ENCODE measurements at places on chromosomes 1 and 21. TPM values are rescaled to one million over a fixed set of nuclear protein-coding genes. Genes with fewer than 3 reads are reported as not detected.

Gene PIGR
- 1.6 TPM for polyA plus RNA-seq

GRCh38 chr1:50978144-50978851 is 8.3 kb downstream of the CDKN2C start:
- no peak for DNase-seq

Gene TNFAIP8L2
- 1.2 TPM for polyA plus RNA-seq

Gene RGS8
- polyA plus RNA-seq = 0.04 TPM

DNA sequence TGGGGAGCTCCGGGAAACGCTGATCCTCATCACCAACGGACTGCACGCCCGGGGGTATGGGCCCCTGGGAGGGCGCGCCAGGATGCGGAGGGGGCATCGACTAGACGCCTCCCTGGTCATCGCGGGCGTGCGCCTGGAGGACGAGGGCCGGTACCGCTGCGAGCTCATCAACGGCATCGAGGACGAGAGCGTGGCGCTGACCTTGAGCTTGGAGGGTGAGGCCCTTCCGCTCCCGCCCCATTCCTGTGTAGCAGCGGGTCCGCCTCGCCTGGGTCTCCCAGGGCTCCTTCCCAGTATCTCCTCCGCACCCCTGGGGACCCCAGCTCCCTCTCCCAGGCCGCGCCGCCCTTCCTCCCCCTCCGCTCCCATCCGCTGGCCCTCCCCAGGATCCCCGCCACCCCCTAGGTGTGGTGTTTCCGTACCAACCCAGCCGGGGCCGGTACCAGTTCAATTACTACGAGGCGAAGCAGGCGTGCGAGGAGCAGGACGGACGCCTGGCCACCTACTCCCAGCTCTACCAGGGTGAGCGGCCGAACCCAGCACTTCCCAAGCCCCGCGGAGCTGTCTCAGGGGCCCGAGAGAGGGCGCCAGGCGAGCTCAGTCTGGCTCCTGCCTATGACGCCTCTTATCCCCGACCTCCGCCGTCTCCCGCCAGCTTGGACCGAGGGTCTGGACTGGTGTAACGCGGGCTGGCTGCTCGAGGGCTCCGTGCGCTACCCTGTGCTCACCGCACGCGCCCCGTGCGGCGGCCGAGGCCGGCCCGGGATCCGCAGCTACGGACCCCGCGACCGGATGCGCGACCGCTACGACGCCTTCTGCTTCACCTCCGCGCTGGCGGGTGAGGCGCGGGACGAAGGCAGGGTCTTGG is 5.0 kb downstream of the HAPLN2 start:
- no peak for DNase-seq

GRCh38 chr1:28374297-28374696 is 4.8 kb downstream of the PHACTR4 start:
- DNase-seq = no peak

DNA sequence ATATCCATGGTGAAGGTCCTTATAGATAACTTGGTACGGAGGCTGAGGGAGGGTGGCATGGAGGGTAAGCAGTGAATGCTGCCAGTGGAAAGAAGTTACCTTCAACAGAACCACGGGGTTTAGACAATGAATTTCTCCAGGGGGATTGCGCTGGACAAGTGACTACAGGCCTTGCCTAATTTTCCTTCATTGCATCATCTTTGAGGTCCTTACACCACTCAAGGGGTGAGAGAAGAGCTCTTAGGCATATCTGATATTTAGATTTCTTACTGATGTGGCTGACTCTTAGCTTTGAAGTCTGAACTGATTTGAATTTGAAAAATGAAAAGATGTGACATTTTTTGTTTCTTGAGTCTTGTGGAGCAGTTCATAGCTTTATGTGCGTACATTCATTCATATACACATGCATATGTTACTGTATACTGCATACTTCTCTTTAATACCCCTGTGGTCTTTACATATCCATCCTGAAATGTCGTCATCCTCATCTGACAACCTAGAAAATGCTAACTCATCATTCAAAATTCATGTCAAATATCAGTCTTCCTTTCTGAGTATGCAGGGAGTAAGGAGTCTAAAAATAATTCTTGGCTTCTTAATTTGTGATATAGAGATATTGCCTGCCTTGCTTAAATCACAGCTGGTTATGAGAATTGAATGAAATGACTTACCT is 63.6 kb downstream of the DNM3 start:
- no peak for DNase-seq

- no peak for DNase-seq
Observed at GRCh38 chr1:2528966-2529783, 888 bp downstream of the HES5 start.

- no peak for DNase-seq
Observed at GRCh38 chr21:41201385-41201784, 33.4 kb downstream of the BACE2 start.

GRCh38 chr1:107459204-107459904 is 318.5 kb downstream of the NTNG1 start:
- DNase-seq = no peak

GRCh38 chr1:12126781-12127180 is 40.0 kb upstream of the TNFRSF1B start:
- no peak for DNase-seq

DNA sequence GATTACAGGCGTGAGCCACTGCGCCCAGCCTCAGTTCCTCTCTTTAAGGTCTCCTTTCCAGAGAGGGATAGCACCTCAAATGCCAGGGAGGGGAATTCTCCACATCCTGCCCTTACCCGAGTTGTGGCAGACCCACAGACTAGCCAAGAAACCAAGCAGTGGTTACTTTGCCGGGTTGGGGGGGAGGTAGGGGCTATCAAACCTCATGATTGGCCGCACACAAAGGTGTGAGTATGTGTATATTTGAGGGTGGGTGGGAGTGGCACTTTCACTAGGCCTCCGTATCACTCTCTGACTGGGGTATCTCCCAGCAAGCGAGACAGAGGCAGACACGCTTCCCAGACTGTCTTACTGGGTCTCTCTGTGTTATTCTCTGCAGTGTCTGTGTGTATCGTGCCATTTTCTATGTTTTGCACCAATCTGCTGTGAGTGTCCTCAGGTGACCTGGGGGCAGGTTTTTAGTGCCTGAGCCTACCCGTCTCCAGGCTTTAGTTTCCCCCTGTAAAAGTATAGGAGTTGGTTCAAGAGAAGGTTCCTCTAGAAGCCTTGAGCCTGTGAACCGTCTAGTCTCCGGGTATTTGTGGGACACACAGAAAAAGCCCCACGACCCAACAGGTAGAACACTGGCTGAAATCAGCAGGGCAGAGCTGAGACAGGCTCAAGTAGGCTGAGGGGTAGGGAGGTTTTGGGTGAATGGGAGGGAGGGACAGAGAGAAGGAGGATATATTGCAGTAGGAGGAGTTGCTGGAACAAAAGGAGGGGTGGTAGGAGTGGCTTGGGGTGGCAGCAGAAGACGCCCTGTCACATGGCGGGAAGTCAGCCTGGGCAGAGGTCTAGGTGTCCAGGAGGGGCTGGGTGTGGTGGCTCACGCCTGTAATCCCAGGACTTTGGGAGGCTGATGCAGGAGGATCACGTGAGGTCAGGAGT is 10.3 kb downstream of the LMNA start:
- DNase-seq = no peak

- DNase-seq = no peak
Observed at GRCh38 chr1:177941976-177942375, 27.9 kb downstream of the SEC16B start.

- DNase-seq = no peak
Observed at GRCh38 chr1:46133181-46133658, 791 bp upstream of the PIK3R3 start.

Gene PTPN14
- polyA plus RNA-seq = 36.1 TPM

Gene KIF14
- polyA plus RNA-seq = 6.0 TPM

Gene FNDC10
- polyA plus RNA-seq = 4.8 TPM

- DNase-seq = peak; percentile 54
Observed at GRCh38 chr21:37916310-37917051, at the start of gene KCNJ6. KCNJ6 (minus strand) TSS chr21:37916457; CDS start chr21:37840682, 75,775 bp downstream.
